ENCODE measurements at places on chromosomes 3 and 15.

DNA sequence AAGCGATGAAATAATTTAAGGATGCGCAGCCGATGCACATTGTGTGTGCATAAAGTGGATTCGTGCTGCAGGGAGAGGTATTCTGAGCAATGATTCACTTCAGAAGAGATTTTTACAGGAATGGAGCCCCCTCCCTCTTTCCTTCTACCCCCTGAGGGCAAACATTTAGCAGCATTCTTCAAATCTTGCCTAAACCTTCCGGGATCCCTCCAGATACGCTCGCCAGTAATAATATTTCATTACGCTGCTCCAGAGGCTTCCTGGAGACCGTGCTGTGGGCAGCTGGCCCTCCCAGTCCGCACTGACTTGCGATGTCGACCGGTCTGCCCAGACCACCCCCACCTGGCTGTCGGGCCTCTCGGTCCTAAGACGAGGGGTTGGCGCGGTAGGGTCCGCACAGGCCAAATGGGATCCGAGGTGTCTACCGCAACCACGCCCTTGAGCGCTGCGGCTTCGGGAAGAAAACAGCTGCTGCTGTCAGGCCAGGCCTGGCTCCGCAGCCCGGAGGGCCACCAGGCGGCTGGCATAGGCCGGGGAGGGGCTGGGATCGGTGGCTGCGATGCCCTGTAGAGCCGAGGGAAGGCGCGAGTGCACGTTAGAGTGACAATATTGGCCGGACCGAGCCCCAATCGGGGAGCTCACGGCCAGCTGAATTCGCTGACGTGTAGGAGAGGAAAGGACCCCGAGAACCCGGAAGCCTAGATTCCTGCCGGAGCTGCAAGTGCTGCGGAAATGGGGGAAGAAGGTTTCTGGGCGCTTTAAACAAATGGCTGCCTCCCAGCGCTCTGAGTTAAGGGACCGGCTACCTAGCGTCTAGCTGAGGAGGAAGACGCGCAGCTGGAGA is 14.3 kb downstream of the ZIC4 start:
- peak; percentile 43 for DNase-seq

DNA sequence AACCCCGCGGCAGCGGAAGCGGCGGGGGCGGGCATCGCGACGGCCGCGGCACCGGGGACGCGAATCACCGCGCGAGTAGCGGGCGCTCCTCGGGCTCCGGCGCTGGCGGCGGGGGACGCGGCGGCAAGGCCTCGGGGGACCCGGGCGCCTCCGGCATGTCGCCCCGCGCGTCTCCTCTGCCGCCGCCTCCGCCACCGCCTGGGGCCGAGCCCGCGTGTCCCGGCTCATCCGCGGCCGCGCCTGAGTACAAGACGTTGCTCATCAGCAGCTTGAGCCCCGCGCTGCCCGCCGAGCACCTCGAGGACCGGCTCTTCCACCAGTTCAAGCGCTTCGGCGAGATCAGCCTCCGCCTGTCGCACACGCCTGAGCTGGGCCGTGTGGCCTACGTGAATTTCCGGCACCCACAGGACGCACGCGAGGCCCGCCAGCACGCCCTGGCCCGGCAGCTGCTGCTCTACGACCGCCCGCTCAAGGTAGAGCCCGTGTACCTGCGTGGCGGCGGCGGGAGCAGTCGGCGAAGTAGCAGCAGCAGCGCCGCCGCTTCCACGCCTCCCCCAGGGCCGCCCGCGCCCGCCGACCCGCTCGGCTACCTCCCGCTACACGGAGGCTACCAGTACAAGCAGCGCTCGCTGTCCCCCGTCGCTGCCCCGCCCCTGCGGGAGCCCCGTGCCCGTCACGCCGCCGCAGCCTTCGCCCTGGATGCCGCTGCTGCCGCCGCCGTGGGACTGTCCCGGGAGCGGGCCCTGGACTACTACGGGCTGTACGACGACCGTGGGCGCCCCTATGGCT is 675 bp downstream of the RBM15B start:
- peak; percentile 46 for DNase-seq

DNA sequence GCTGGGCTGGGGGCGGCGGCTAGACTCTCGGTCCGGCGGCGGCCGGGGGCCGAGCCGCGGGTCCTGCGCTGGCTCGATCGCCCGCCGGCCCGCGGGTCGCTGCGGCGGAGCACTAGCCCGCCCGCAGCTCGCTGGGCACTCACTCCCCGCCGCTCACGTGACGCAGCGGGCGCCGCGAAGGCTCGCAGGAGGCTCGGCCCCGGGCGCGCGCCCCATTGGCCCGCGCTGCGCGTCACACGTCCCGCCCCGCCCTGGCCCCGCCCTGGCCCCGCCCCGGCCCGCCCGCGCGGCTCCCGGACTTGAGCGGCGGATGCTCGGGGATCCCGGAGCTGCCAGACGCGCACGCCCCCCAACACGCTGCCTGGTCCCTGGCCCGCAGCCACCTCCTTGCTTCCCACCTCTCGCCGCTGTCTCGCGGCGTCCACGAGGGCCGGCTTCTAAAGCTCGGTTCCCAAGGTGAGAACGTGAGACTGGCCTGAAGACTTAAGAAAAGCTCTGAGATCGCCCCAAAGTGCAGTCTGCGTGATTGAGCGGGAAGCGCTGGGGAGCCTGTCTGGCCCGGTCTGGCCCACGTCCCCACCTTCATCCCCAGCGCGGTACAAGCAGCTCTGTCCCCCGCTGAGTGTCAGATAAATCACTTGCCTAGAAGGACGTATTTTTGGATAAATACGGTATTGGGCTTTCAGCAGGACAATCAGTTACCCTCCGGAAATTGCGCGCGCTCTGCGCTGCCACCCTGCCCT is at the start of gene KLF15:
TSS of gene KLF15 (minus strand) at position 114 of the 743 bp plus-strand sequence. CDS start 4,486 bp downstream, outside the sequence.
- DNase-seq, result peak; percentile 73

GRCh38 chr3:32249184-32249782 is 10.8 kb downstream of the CMTM8 start:
- DNase-seq, result peak; percentile 90

- DNase-seq, result peak; percentile 87
These were observed 31.0 kb downstream of the POC1A start for GRCh38 chr3:52123106-52123725.

DNA sequence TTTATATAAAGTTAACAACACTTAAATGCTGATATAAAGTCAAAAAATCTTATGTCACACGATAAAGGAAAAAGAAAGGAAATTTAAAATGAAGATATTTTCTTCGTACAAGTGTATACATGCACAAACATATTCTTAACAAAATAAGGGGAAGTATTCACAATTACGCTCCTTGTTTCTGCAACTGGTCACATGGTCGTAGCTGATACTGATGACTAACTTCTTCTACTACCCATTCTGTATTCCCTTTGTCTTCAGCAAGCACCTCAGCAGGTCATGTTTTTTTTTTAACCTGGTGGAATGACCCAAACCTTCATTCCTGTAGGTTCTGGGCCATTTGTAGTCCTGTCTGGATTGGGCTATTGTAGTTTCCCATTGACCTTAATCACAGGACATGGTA is 30.0 kb upstream of the CMTM8 start:
- no peak for DNase-seq

DNA sequence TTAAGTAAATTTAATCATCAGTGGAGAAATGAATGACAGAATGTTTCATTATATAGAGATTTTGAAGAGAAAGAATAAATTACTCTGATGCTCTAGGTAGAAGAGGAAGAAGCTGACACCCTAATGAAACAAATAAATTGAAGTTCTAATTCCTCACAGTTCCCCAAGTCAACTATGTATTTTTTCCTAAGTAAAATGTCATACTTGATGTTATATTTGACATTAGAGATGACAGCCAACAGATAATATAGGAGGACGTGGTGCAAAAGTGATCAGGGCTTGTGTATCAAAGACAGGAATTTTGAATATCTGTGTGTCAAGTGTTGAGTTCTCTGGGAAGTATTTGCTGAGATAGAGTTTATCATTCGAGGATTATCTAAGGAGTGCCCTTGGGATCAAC is 81.2 kb upstream of the CADPS start:
- no peak for DNase-seq

DNA sequence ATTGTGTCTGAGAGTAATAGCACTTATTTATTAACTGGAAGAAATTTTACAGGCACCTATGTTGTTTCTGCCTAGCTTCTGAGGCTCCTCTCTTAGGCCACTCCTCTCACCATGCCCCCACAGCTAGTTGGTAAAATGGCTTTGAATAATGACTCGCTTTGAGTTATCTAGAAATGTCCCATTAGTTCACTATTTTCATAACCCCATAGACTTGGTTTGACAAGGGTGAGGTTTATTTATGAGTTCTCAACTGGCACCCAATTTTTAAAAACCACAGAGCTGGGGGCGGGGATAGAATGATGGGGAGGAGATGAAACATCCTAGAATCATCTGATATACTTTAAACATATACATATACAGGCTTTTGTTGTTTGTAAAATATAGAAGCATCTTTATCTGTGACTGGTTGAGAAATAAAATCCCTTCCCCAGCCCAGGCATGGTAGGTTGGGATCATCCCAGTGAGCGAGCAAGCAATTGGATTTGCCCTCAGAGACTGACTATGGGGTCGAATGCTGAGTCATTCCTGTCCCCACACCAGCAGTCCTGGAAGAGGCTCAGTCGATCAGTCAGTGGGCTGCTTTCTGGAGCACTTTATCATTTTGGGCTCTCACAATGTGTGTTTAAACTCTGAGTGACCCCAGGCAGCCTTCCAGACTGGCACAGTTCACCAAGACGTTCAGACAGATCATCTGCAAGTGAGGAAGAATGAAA is 60.2 kb upstream of the TSEN2 start:
- DNase-seq, result peak; percentile 51

- DNase-seq, result no peak
These were observed 166.4 kb upstream of the PROK2 start for GRCh38 chr3:71951361-71951760.

- DNase-seq, result peak; percentile 60
These were observed 458.5 kb upstream of the ARRDC4 start for GRCh38 chr15:97502038-97502437.
